Hematopoietic multipotent progenitor cell (in vitro differentiated cells): ENCODE measurements at places on chromosomes 13 and 19. TPM values are rescaled to one million over a fixed set of nuclear protein-coding genes. Genes with fewer than 3 reads are reported as not detected.

- no peak for DNase-seq
Observed at GRCh38 chr19:34260771-34261173, 6.4 kb downstream of the GARRE1 start.

DNA sequence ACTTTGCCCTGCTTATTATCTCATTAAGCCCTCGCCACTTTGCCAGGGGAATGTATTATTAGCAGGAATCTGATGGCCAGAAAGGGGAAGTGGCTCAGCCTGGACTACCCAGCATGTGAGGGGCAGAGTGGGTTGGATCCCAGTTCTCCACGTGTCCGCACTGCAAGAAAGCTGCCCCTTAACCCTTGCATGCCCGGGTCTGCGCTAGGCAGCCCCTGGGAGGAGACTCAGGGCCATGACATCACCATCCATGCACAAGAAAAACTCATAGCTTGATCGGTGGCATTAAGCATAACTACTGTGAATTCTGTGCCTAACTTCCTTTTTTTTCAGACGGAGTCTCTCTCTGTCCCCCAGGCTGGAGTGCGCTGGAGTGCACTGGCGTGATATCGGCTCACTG is 8.9 kb downstream of the CACNG8 start:
- no peak for DNase-seq

DNA sequence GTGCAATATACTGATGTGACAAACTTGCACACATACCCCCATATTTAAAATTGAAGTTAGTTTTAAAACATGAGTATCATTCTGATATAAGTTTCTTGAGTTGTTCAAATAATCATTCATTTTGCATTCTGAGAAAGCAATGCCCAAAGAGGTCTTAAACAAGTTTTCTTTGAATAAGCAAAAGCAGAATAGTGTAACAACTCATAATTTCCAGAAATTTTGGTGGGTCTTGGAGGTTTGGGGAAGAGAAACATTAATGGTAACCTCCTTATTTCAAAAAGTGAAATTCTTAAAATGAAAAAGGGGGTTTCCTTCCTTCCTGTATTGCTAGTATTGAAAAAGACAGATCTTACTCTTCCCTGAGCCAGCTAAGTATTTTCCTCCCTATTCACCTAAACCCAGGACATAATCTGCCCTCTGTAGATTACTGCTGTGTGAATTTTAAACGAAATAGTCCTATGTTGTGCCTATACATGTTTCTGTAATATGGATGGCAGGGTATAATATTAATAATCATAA is 30.4 kb downstream of the SLC25A15 start:
- no peak for DNase-seq

KLK4 gene
- not detected for total RNA-seq

PSG4 gene
- total RNA-seq, result not detected

GJB6 gene
- total RNA-seq, result not detected

DNA sequence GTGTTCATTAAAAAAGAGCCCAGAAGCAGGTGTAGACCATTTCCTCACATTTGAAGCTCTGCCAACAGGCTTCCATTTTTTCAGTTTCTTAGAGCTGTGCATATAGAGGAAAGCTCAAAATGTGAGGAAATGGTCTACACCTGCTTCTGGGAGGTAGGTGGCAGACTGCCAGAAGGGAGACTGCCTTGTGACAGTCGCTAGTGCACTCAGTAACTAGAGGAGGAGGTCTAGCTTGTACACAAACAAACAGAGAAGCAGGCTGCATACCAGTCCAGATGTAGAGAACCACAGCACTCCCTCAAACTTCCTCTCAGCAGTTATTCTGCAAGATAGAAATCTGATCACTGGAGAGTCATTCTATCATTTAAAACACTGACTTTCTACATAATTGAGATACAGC is 800.2 kb downstream of the EFNB2 start:
- no peak for DNase-seq

GRCh38 chr13:99484473-99484872 is 16.8 kb upstream of the TM9SF2 start:
- peak; percentile 69 for DNase-seq

GRCh38 chr19:56507446-56508289 is at the start of gene ZNF471:
ZNF471 (plus strand) TSS chr19:56507855; CDS start chr19:56511572, 3,717 bp downstream.
- DNase-seq, result peak; percentile 99

DNA sequence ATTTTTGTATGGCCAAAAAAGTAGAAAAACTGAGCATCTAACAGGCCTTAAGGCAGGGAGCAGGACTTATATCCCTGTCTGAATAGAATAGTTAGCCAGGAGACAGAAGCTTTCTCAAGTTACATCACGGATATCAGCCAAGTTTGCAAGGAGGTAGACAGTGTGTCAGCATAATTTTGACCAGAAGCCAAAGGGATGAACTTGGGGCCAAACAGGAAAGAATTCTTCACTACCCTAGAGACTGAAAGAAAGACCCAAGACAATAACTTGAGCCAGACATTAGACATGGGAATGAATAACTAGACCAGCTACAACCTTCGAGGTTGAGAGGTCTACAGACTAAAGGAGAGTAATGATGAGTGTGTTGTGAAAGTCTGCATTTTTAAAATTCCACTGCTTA is 48.1 kb upstream of the PCDH9 start:
- DNase-seq, result no peak

ZNF677 gene
- total RNA-seq, result 11.3 TPM

DNA sequence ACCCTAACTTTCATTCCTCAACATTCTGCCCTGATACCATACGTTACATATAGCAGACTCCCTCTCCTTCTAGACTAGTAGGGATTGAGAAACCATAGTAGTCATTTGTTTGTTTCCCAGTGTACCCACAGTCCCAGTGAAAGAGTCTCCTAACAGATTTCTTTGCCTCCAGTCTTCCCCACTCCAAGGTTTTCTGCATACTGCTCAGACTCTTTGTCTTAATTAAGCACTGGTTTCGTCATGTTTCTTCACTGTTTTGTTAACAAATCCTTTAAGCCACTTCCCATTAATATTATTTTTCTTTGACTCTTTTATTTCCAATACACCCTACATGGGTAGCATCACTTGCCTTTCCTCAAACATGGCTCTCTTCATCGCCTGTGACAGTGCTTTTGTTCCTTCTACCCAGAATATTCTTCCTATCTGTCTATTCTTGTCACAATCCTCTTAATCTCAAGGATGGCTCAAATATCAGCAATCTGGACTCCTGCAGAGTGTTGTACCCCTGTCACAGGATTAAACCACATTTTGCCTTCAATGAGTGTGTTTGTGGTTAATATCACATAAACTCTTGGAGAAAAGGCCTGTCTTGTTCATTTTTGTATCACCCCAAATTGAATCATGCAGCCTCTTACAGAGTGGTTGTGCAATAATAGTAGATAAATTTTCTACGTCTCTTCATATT is 92.7 kb upstream of the KLF12 start:
- no peak for DNase-seq

- no peak for DNase-seq
Observed at GRCh38 chr19:35436477-35437405, 11.3 kb upstream of the FFAR2 start.

GRCh38 chr19:49490287-49491029 is 3.0 kb downstream of the RPL13A start:
- DNase-seq, result no peak

DNA sequence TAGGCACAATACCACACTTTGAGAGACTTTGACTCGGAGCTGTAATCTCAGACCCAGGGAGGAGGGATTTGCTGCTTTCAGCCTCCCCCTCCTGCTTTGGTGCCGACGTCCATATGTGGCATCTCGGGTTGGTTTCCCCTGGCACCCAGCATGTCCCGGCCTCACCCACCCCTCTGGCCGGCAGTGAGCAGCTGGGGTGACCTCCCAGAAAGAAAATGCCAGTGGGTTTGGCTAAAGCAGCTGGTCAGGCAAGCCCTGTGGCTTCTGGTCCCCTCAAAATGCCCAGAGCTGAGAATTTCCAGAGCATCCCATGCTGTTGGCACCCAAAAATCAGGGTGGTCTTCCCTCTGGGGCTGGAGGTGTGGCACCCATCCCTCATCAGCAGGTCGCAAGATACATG is 34.1 kb downstream of the INSR start:
- DNase-seq, result no peak

GRCh38 chr13:103066079-103066780 is at the start of gene SLC10A2:
SLC10A2 (minus strand) TSS chr13:103066417; CDS start chr13:103066249, 168 bp downstream.
- DNase-seq, result no peak

DLL3 gene
- total RNA-seq, result 0.27 TPM

GRCh38 chr13:56864451-56864850 is 276.3 kb upstream of the PRR20A start:
- DNase-seq, result no peak

- DNase-seq, result no peak
Observed at GRCh38 chr13:63541336-63541735, 2125.7 kb upstream of the PCDH20 start.

DNA sequence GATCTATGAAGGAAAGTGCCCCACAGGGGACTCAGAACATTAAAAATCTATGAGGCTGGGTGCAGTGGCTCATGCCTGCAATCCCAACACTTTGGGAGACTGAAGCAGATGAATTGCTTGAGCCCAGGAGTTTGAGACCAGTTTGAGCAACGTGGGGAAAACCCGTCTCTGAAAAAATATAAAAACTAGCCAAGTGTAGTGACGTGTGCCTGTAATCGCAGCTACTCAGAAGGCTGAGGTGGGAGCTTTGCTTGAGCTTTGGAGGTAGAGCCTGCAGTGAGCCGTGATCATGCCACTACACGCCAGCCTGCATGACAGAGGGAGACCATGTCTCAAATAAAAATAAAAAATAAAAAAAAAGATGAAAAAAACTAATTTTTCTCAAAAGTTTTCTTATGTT is 1070.6 kb downstream of the PCDH9 start:
- no peak for DNase-seq

- DNase-seq, result no peak
Observed at GRCh38 chr13:30129411-30129810, 177.9 kb downstream of the KATNAL1 start.

GRCh38 chr13:113567681-113568080 is 16.9 kb upstream of the TFDP1 start:
- no peak for DNase-seq

ACP7 gene
- total RNA-seq, result not detected

OVOL3 gene
- total RNA-seq, result not detected
